NCI-H2029 (cell line): ENCODE measurements at places on chromosomes 11 and 22.

- DNase-seq: no peak
These were observed 37.0 kb upstream of the ALX4 start for GRCh38 chr11:44346983-44347382.

GRCh38 chr11:75204685-75205563, 35.6 kb upstream of the TPBGL start:
- peak; percentile 70 for DNase-seq

DNA sequence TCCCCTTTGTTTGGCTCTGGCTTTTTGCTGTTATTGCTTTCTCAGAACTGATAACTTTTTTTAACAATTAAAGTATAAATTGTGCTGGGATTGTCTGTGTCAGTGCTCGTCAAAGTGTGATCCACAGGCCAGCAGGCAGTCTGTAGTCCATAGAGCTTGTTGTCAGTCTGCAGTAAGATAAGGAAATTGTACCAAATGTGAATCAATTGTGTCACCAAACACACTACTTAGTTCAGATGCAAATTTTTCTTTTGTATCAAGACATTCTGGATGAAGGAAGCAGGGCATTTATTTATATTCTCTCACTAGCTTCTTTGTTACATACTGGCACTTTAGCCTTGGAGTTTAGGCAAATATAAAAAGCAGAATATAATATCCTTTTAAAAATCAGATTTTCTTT, 121.0 kb downstream of the WNT11 start:
- DNase-seq: no peak

DNA sequence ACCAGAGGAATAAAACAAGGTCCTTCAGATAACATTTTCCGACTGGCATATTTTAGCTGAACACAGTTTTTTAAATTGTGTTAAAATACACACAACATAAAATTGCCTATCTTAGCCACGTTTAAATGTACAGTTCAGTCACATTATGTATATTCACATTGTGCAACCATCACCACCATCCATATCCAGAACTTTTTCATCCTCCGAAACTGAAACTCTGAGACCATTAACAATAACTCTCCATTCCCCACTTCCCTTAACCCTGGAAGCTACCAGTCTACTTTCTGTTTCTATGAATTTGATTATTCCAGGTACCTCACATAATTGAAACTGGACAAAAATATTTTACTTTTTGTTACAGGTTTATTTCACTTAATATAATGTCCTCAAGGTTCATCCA, 213.3 kb downstream of the ETS1 start:
- no peak for DNase-seq

DNA sequence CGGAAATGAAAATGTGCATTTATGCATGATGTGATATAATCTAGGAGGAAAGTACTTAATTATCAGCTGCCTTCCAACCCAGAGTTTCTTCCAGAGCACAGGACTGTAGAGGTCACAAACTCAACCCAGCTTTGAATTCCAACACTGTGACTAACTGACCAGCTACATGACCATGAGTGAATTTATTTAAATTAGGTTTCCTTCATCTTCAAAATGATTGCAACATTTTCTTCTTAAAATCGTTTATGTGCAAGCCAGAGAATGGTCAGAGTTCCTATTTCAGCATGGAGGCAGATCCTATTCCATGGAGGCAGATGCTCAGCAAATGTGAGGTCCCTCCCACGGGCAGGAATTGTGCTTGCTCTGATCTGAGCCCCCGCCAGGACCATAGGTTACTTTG, 42.4 kb downstream of the OSBP start:
- DNase-seq: no peak

- no peak for DNase-seq
These were observed 52.8 kb downstream of the MYH9 start for GRCh38 chr22:36334821-36335603.

GRCh38 chr11:3710485-3711259, 39.5 kb upstream of the CHRNA10 start:
- no peak for DNase-seq

- DNase-seq: no peak
These were observed 3.4 kb upstream of the SLC25A1 start for GRCh38 chr22:19181786-19182471.

- no peak for DNase-seq
These were observed 55.1 kb downstream of the BTG4 start for GRCh38 chr11:111456859-111457730.

DNA sequence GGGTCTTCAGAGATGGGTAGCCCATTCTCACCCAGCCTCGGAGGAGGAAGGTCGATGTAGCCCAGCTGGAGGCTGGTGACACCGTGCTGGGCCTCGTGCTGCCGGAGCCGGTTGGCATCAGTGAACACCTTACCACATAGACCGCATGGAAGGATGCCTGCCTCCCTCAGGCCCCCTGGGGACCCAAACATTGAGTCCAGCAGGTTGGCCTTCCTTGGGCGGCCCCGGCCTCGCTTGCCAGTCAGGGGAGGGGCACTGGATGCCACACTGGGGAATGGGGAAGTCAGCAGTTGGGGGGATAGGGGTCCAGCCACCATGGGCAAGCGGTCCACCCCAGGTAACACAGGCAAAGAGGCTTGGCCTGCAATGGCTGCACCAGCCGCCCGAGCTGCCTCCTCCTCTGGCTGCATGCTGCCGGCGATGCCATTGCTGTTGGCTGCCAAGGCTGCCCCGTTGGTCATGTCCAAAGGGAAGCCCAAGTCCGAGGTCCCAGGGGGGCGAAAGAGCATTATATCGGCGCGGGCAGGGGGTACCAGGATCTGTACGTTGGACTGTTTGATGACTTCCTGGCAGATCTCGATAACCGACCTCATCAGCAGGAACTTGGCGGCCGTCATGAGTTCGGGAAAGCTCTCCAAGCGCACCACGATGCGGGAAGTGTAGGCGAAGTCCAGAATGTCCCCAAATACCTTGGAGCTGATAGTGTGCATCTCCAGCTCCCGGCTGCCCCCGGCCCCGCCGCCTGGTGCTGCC, 1.4 kb downstream of the PATZ1 start:
- DNase-seq: no peak

DNA sequence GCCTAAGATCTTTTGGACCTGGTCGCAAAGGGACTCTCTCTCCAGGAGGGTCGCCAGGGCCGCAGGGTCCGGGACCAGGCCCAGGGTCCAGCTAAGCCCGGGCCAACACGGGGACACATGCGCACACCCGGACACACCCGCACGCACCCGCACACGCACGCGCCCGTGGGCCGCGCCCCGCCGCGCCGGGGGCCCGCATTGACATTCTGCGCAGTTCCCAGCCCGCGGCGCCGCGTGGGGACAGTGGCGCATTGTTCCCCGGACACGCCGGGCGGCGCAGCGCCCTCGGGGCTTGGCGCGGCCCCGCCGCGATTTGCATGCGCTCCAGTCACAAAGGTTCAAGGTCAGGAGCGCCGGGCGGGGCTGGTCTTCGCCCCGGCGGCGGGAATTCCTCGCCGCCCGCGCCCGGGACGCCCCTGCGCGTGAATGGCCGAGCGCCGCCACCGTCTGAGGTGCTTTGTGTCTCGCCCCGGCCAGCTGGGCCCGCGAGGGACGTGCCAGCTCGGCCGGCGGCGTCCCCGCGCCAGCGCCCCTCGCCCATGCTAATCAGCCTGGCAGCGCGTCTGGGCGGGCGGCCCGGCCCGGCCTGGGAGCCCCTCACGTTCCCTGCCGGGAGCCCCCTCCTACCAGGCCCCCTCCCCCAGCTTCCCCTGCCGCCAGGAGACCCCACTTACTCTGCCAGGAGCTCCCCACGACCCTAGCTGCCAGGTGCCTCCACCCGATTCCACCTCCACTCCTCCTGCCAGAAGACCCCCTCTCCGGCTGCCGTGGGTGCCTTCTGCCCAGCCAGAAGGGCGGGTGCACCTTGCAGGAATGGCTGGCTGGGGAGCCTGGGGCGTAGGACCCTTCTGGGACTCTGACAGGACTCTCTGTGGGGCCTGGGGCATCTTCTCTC, 50.5 kb upstream of the WNT7B start:
- DNase-seq: no peak

GRCh38 chr22:24592058-24592850, 619 bp downstream of the LRRC75B start:
- DNase-seq: no peak

DNA sequence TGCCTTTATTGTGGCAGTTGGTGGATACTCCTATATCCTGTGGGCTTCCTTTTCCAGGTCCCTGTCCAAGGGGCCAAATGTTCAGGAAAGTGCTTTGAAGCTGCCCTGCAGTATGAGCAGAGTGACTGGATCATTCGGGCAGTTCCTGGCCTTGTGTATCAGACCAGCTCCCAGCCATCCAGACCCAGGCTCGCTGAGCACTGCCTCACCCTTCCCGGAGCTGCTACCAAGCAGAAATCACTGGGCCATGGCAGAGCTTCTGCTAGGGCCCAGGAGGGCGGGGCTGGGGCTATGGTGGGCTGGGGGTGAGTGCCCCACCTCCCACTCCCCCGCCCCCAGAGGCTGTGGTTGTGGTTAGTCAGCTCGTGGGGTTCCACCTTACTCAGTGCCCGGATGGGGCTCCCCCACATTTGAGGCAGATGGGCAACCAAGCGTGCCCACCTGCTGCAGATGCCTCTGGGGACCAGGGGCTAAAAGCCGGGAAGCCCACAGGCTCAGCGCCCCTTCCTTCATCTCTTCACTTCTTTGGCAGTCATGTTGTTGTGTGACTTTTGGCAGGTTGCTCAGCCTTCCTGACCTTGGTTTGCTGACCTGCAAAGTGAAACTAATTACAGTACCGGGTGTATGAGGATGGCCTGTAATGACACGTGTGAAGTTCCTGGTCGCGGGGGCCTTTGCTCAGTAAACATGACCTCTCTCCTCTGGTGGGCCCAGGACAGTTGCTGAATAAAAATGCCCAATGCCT, 2.1 kb upstream of the LRRC32 start:
- no peak for DNase-seq

DNA sequence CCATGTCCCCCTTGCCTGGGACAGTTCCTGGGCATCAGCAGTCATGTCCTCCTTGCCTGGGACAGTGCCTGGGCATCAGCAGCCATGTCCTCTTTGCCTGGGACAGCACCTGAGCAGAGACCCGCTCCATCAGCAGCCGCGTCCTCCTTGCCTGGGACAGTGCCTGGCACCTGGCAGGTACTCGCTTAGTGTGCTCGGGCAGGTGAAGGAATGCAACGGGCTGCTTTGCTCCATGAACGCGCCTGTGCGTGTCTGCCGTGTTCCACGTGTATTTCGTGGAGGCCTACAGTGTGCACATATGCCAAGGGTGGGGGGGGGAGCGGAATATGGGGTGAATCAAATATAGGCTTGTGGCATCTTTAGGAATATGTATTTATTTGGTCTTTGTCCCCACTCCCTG, 1490.7 kb downstream of the TBC1D22A start:
- no peak for DNase-seq

- DNase-seq: no peak
These were observed 22.6 kb downstream of the APLNR start for GRCh38 chr11:57214494-57214893.

- DNase-seq: no peak
These were observed 301.2 kb downstream of the TBC1D22A start for GRCh38 chr22:47063606-47064005.

DNA sequence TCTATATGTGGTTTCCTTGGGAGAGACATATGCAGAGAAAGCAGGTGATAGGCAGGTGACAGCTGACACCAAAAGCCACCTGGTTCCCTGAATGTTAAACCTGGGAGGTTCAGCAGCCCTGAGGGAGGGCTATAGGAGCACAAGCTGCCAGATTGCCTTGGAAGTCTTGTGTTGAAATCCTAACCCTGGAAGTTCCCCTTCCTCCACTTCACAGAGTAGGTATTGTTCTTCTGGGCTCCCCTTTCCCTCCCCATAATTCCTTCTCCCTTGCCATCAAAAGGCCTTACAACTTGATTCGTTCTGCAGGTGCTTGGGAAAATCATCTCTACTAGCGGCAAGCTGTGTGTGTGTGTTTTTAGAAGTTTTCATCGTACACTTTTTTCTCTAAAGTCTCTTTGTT, 5.4 kb downstream of the LDLRAD3 start:
- no peak for DNase-seq

- peak; percentile 79 for DNase-seq
These were observed 5.7 kb downstream of the TSKU start for GRCh38 chr11:76788661-76789442.

GRCh38 chr22:32200752-32201151, 4.1 kb downstream of the RFPL2 start:
- DNase-seq: no peak

GRCh38 chr11:122478986-122479385, 176.5 kb upstream of the UBASH3B start:
- no peak for DNase-seq

DNA sequence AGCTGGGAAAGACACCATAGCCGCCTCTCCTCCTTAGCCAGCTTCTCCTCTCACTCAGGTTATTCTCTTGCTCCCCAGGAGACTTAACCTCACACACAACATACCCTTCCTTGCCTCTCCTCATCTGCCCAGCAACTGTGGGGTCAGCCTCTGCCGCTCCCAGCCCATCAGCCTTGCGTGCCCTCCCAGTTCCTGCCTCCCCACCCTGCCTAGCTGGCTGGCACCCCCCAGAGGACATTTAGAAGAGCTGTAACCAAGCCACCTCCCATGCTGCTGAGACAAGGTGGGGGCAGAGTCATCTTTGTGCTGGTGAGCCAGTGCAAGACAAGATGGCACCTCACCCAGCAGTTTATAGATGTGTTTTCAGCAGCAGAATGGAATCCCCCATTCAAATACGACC, 38.2 kb downstream of the TOM1 start:
- no peak for DNase-seq

DNA sequence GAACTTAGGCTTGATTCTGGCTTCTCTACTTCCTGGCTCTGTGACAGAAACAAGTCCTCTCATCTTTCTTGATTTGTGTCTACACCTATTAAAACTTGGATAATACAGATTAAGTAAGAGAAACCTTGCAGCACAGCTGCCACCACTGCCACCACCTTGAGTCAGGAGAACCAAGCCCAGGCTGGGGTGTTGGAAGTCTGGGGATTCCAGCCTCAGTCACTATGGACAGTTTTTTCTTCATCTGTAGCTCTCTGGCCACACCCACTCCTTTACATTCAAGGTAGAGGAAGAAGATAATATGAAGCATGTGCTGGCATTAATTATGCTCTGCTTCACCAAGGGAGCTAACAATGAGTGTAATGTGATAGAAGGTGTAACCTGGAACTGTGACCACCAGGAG, 75.7 kb downstream of the RELT start:
- no peak for DNase-seq

- DNase-seq: peak; percentile 78
These were observed 8.3 kb upstream of the PPIL2 start for GRCh38 chr22:21657360-21658032.
